Naive thymus-derived CD4-positive, alpha-beta T cell (primary cell): ENCODE measurements at places on chromosomes 7 and 10. TPM values are rescaled to one million over a fixed set of nuclear protein-coding genes. Genes with fewer than 3 reads are reported as not detected.

DNA sequence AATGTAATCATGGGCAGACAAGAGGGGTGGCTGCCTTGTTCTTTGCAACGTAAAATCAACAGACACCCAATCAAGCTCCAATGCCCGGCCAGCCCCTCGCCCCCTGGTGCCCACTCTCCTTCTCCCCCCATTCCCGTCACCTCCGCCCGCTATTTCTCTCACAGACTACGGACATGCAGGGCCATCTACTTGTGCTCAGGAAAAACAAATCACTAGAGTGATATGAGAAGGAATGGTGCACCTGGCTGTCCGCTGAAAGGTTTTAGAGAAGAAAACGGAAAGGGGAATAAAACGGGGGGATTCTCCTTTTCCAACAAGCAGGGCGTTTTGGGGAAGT is 396 bp downstream of the GRM8 start:
- DNase-seq = no peak

GRCh38 chr10:97573021-97573420 is 442 bp downstream of the ANKRD2 start:
- DNase-seq = no peak

MBL2 gene
- not detected in 2 replicates for total RNA-seq

TMEM213 gene
- 0.36 and 1.3 TPM in 2 replicates for total RNA-seq
